Activated CD4-positive, alpha-beta T cell treated with anti-CD3 and anti-CD28 coated beads, Interleukin-2, amount 50 U/mL, for 16 hours (primary cell): ENCODE measurements at places on chromosomes 6 and 20.

DNA sequence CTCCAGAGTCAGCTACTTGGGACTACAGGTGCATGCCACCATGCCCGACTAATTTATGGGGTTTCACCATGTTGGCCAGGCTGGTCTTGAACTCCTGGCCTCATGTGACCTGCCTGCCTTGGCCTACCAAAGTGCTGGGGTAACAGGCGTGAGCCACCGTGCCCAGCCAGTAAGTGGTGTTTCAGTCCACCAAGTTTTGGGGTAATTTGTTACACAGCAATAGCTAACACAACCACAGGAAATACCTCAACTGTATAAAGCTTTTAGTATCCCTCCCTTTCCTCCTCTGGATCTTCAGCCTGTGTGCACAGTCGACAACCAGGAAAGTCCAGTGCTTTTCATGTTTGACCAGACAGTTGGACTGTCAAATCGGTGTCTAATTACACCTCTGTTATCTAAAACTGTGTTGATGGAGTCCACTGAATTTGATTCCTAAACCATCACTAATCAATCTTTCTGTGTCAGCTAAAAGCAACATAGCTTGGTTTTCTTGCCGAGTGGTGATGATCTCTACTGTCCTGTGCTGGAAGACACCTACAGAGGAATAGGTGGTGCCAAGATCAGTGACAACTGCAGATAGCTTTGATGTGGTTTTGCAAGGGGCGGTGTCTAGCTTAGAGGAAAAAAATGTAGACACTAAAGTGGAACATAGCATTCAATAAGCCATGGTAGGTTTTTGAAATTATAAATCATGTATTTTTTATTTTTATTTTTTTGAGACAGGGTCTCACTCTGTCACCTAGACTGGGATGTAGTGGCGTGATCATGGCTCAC, 22.2 kb upstream of the ZBTB2 start:
- peak; percentile 14 for DNase-seq

GRCh38 chr6:142361779-142362750, 60.3 kb downstream of the ADGRG6 start:
- DNase-seq: no peak

DNA sequence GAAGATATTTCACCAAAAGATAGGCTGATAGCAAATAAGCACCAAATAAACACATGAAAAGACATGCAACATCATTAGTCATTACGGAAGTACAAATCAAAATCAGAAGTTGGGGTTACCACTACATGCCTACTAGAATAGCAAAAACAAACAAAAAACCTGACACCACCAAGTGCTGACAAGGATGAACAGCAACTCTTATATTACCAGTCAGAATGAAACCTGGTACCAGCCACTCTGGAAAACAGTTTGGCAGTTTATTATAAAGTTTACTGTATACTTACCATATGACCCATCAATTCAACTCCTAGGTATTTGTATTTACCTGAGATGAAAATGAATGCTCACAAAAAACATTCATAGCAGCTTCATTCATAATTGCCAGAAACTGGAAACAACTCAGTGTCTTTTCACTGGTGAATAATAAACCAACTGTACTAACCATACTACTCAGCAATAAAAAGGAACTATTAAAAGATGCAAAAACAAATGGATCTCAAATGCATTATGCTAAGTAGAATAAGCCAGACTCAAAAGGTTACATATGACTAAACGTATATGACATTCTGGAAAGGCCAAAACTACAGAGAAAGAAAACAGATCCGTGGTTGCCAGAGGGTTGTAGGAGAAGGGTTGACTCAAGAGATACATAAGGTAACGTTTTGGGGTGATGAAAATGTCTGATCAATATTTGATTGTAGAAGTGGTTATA, 33.0 kb downstream of the NUP153 start:
- DNase-seq: peak; percentile 91

DNA sequence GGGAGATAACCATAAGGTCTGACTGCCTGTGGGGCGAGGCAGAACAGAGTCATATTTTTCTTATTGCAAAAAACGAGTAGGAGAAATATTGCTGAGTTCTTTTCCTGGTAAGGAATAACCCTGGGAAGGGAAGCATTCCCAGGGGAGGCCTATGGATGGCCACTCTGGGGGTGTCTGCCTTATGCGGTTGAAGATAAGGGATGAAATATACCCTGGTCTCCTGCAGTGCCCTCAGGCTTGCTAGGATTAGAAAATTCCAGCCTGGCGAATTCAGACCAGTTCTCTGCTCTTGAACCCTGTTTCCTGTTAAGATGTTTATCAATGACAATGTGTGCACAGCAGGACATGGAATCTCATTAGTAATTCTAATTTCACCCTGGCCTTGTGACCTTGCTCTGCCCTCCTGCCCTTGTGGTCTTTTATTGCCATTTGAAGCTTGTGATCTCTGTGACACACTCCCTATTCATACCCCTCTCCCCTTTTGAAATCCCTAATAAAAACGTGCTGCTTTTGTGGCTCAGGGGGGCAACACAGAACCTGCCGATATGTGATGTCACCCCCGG, 491.1 kb upstream of the EYS start:
- DNase-seq: no peak

- DNase-seq: no peak
Measured at GRCh38 chr6:144223686-144224085, 61.4 kb upstream of the UTRN start.

GRCh38 chr20:44026647-44027342, 112.1 kb downstream of the TOX2 start:
- no peak for DNase-seq

GRCh38 chr20:57124800-57125517, 141.5 kb downstream of the BMP7 start:
- no peak for DNase-seq

DNA sequence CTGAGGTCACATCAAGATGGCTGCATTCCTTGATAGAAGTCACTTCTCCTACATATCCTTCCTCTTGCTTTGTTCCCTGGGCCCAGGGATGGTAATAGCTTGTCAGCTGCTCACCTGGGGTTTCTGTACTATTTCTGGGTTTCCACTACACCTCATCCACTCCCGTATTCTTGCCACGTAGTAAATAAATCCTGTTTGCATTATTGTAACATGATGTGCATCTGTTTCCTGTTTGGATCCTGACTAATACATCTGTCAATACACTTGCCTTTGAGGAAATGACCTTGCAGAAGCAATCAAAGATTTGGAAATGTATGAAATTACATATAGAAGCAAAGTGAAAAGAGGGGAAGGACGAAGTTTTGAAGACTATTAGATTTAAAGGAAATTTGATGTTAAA, 619.0 kb downstream of the PHF3 start:
- no peak for DNase-seq

DNA sequence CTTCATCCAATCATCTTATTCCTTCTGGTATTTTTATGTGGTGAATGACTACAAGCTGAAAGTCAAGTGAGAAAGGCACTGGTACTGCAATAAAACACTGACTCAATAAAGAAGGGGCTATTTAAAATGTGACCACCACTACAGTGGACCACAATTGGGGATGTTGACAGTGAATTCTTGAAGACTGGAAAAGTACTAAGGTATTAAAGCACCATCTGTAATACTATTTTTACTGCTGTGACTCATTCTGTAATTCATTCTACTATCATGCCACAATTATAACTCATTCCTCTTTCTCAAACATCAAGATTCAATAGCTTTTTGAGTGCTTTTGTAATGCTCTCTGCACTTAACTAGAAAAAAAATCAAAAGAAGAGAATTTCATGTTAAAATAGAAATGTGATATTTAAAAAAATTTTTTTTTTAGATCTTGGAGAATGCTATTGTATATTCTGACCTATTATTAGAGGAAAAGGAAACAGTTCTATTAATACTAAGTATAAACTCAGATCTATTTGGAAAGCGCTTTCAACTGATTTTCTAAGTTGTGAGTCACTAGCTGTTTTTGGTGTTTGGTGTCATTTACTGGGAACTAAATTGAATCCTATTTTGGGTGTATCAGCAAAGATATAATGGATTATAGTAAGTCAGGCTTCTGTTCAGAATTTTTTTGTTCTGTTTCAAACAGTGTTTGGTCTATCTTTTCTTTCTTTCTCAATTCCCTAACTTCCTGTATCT, 104.7 kb upstream of the TMEM170B start:
- DNase-seq: no peak

DNA sequence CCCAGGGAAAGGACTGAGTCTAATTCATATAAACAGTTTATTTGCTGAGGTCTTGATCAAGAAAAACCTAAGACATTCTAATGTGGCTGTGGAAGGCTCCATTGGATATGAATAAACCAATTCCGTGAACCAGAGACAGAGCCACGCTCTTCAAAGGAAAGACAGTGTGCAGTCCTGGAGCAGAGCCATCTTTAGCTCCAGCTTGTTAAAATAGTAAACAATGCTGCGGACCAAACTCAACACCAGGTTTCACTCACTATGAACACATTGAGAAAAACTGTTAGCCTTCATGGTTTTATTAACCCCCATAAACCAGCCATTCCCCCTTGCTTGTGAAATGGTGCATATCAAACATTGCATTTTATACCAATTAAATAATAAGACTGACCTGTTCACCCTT, 61.9 kb downstream of the COL9A1 start:
- no peak for DNase-seq

DNA sequence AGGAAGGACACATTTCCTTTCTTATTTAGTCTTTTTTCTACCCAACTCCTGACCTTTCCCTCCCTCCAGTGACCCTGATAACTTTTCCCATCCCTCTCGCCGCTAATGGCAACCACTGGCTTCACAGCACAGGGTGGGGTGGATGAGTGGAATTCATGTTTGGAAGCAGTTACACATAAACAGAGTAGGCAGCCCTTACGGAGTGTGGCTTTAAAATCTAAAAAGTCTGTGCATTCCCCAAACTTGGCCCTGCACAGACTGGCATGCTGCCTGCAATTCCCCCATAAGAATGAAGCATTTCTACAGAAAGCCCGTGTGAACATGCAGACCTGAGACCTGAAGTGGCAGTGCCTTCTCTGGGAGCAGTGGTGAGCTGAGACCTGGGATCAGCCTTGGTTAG, 275.9 kb upstream of the PRND start:
- no peak for DNase-seq

- no peak for DNase-seq
Measured at GRCh38 chr6:168866534-168866933, 387.1 kb downstream of the THBS2 start.

DNA sequence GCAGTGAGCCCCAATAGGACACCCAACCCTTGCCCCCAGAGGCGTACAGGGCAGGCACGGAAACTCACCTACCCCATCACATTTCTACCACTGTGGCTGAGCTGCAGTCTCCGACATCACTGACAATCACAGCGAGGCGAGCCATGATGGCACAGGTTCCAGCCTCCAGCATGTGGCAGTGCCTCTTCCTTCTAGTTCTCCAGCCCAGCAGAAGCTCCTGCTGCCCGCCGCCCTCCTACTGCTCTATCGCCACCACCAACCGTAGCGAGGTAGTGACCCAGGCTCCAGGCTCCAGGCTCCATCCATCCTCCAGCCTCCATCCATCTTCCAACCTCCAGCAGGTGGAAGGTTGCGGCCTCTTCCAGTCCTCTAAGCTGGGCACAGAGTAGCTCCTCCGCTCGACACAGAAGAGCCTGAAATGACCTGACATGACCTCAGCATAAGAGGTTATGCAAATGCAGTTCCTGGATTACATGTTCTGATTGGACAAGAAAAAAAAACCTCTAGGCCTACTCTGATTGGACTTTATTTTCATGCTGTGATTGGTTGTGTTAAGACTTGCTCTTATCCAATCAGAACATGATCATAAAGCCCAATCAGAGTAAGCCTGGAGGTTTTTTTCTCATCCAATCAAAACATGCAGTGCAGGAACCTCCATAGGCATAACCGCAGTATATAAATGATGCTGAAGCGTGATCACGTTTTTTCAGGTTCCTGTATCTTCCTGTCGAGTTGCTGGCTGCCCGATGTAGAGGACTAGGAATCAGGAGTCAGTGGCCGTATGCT, 438.9 kb upstream of the ZNF337 start:
- no peak for DNase-seq

- DNase-seq: no peak
Measured at GRCh38 chr6:2426561-2427340, 181.3 kb upstream of the GMDS start.

- DNase-seq: no peak
Measured at GRCh38 chr6:158050107-158050735, 68.6 kb downstream of the SYNJ2 start.

DNA sequence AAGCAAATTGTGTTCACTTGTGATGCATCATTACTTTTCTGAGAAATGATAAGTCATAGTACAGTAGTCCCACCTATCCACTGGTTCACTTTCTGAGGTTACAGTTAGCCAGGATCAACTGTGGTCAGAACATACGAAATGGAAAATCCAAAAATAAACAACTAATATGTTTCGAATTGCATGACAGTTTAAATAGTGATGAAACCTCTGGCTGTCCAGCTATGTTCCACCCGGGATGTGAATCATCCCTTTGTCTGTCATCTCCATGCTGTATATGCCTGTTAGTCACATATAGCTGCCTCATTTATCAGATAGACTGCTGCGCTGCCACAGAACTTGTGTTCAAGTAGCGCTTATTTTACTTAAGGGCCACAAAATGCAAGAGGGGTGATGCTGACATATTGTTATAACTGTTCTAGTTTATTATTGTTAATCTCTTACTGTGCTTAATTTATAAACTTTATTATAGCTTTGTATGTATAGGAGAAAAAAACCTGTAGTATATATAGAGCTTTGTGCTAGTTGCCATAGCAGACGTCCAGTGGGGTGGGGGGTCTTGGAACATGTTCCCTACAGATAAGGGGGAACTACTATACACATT, 29.2 kb downstream of the AFDN start:
- peak; percentile 46 for DNase-seq

- DNase-seq: no peak
Measured at GRCh38 chr6:150940941-150941340, 75.4 kb downstream of the MTHFD1L start.

GRCh38 chr6:157456524-157456829, 75.5 kb downstream of the ZDHHC14 start:
- DNase-seq: peak; percentile 50

- no peak for DNase-seq
Measured at GRCh38 chr6:166911248-166911677, 45.1 kb downstream of the RNASET2 start.

DNA sequence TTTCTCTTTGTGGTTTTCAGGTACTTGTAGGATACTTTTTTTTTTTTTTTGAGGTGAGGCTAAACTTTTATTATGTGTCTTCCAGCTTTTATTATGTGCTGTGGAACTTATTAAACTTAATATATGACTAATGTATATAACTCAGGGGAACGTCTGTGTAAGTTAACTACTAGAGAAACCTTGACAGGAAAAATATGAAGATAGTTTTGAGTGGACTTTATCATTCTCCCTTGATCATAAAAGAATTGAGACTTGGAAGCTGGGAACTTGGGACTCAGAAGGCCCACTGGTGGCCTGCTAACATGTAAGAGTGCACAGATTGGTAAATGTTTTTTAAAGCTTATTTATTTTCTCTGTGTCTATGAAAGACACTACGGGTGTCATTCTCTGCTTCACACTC, 73.1 kb downstream of the CARMIL1 start:
- no peak for DNase-seq

DNA sequence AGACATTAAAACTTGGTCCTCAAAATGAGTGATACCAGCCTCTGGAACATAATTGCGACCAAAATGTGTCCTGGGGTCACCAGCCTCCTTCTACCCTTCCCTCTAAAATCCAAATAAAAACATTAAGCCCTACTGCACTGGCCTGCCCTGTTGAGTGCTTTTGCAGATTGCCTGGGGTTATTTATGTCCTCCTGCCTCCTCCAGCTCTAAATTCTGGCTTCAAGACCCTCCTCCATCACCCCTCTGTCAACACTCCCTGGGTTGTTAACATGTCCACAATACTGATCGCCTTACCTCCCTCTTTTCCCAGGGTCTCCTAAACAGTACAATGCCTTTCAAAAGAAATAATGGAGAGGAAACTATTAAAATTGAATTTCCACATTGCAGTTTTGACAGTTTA, 327.5 kb downstream of the NRN1 start:
- DNase-seq: no peak
